Stimulated activated CD4-positive, alpha-beta T cell treated with anti-CD3 and anti-CD28 coated beads, Interleukin-15, amount 100 ng/mL, for 48 hours (primary cell): ENCODE measurements at places on chromosomes 3 and 15.
A peak's percentile ranks its signal among the peaks of the same experiment; 100 is the strongest.

DNA sequence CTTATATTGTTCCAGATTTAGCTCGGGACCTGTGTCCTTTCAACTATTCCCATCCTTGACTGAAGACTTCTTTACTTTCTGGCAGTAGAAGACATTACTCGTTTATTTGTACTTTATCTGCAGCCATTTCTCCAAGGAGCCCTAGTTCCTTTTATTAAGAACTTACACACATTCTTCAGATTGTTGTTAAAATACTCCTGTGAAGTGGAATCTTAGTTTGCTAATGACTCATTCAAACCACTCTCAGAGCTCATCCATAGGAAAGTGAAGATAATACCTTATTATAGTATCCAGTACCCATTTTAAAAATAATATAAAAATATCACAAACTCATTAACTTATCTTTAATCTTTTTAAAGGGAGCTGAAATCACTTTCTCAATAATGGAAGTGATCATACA lies 63.5 kb downstream of the C3orf70 start:
- no peak for DNase-seq

DNA sequence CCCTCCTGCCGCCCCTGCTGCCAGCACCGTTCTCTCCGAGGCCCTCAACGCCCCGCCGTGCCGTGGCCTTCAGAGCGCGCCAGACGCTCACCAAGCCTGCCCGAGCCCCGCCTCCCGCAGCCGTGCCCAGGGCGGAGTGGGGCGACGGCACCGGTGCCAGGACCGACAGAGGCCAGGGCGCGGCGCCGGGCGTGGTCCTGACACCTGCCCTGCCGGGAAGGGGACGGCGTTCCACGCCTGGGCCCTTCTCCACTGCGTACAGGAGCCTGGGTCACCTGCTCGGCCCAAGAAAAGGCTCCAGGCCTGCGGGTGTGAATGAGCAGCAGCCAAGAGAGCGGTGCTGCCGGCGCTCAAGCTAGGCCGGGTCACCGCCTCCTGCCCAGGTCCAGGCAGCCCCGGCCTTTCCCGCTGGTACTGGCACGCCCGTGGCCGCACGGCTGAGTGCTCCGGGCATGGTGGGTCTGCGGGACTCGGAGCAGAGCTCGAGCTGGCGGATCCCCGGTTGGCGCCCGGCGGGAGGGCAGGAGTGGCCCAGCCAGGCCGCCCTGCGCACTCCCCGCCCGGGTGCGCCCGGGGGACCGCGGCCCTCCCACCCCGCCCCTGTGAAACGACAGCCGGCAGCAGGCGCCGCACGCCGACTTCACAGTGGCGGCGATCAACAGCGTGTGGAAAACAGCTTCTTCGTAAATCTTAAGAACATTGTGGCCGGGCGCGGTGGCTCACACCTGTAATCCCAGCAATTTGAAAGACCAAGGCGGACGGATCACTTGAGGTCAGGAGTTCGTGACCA lies 4.2 kb downstream of the OCA2 start:
- no peak for DNase-seq

GRCh38 chr3:107064405-107065060 lies 312.7 kb upstream of the CCDC54 start:
- DNase-seq: peak; percentile 30

- DNase-seq: no peak
These were observed 393.7 kb upstream of the C2CD4B start for GRCh38 chr15:62558640-62559380.

GRCh38 chr3:37492468-37492867 lies 318.1 kb upstream of the LRRFIP2 start:
- DNase-seq: no peak

DNA sequence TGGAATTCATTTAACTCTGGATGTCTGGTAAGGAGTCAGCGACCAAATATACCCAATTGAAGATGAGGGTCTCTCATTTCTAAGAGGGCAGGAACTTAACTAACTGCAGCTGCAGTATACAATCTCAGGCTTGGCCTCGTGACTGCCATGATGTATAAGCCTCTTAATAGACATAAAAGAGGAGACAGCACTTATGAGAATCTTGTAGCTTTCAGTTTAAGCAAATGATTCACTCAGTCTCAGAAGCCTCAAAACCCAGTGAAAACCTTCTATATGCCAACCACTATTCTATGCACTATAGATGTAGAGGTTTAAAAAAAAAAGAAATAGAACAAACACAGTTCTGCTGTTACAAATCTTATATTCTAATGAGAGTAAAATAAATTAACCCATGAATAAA lies 513.9 kb downstream of the TBL1XR1 start:
- no peak for DNase-seq

- DNase-seq: no peak
These were observed 51.6 kb downstream of the RAB11A start for GRCh38 chr15:65920825-65921309.

- no peak for DNase-seq
These were observed 613.4 kb downstream of the MCTP2 start for GRCh38 chr15:94844538-94845389.

DNA sequence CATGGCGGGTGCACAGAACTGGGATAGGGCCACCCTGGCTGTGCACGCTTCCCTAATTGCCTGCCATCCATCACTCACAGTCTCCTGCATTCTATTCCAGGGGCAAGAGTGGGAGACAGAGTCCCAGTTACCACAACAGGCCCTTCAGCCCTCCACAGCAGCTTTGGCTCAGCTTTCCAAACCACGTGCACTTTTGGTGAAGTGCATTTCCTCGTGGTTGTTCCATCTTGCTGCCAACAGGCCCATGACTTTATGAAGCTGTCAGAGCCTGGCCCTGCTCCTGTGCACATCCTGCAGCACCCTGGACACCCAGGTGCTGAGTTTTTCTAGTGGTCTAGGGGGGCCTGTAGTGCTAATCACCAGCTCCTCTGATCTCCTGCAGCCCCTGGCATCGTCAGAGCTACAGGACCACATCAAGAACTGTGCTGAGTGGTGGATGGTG lies 110.2 kb downstream of the ADCY5 start:
- no peak for DNase-seq

DNA sequence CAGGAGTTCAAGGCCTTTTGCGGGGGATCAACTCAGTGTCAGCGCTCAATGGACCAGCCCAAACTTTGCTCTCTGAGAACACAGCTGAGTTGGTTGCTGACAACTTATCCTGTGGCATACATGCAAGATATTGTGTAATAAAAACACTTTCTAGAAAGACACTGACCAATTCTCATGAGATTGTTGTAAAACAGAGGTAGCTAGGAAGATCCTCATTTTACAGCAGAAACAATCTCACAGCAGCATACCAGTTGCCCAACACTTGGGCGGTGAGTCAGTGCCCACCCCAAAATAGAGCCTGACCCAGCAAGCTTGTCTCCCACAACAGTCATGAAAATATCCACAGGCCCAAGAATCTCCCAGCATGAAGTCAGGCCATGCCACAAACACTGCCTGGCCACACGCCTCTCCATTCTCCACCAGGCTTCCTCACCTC lies 18.2 kb downstream of the KLHL6 start:
- DNase-seq: no peak

- no peak for DNase-seq
These were observed 24.9 kb downstream of the BLM start for GRCh38 chr15:90742087-90742486.

DNA sequence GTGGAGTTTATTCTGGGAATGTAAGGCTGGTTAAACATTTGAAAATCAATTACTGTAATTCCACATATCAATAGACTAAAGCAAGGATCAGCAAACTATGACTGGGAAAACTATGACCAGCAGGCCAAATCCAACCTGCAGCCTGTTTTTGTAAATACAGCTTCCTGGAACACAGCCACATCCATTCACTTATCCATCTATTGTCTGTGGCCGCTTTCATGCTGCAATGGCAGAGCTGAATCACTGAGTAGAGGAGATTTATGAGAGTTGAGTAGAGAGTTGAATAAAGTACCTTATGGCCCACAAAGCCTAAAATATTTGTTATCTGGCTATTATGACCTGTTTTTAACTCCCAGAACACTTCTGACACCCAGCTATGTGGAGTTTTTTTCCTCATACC lies 12.2 kb downstream of the MYLK start:
- no peak for DNase-seq

DNA sequence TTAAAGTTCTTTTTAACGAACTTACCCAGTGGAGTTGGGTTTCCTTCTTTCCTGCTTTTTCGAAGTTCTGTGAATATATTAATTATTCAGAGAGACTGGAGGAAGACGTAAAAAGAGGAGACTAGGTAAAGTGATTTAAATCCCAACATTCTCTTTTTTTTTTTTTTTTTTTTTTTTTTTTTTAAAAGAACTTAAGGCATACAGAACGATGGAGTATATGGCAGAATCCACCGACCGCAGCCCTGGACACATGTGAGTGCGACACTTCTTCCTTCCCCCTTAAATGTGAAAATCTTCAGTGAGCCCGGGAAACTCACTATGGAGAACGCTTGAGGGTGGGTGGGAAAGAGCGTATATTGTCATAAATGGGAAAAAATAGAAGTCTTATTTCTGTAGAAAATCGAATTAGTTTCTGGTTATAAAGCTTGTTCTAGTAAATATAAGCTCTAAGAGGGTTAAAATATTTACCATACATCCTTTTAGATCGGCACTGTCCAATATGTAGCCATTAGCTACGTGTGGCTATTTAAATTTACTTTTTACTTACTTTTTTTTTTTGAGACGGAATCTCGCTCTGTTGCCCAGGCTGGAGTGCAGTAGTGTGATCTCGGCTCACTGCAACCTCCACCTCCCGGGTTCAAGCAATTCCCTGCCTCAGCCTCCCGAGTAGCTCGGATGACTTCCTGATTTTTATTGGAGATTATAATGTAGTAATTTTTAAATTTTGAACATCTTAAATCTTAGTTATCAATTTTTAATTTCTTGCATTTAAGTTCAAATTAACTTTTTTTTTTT lies 892 bp downstream of the NMD3 start:
- no peak for DNase-seq

GRCh38 chr3:72748659-72749058 lies 99.6 kb downstream of the SHQ1 start:
- DNase-seq: no peak

DNA sequence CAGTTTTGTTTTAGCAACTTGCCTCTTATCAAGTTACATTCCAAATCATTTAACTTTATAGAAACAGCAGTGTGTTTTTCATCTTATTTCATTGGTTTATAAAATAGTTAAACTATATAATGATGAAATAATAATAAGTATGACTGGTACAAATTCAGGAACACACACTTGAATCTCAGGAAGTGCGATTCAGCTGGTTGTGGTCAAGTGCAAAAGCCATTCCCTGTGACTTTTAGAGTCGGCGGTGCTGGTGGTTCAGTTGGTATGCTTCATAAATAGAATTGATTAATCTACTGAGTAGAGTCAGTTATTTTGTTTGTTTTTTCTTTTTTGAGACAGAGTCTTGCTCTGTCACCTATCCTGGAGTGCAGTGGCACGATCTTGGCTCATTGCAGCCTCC lies 22.7 kb downstream of the SACM1L start:
- no peak for DNase-seq

DNA sequence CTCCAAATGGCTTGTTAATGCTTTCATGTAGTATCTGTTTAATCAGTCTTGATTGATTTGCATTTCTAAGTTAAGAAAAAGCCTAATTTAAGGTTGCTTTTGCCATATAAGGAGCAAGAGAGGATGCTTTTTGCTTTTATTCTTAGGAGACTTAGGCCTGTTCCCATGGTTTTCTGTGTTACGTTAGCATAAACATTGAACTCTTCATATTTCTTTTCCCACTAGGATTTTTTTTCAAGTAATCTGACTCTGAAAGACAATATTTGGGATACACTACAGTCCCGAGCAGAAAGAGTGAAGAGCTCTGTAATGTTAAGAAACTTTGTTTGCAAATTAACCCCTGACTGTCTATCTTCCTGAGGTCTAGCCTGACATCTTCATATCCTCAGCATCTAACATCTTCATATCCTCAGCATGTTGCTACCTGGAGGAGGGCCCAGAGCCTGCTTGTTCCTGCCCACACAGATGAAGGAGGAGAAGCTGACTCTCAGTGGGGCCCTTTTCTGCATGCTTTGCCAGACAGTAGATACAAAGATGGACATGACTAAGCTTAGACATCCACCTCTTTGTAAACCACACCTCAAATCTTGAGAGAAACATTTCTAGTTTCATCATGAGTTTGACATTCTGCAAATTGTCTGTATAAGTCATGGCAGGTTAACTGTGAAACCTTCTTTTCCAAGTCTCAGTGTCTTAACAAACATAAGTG lies 86.2 kb upstream of the COL6A5 start:
- DNase-seq: no peak

DNA sequence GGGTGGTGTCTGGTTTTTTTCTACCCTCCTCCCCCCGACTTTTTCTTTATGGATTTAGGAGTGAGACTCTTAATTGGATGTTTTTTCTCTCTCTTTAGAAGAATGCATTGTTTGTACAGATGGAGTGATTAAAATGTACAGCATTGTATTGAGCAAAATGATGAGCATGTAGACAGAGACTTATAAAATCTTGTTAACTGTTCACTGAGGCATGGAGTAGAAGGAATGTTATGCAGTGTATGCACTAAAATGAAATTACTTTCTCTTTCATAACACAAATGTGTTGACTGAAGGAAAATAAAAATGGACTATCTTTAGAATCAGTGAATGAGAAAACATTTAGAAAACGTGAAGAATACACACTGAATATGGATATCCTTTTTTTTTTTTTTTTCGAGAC lies 39.8 kb downstream of the ZFAND6 start:
- no peak for DNase-seq

- no peak for DNase-seq
These were observed 146.6 kb downstream of the SERPINI1 start for GRCh38 chr3:167882057-167882667.

GRCh38 chr3:138588445-138588844 lies 5.6 kb downstream of the CEP70 start:
- DNase-seq: no peak

GRCh38 chr3:24185738-24186384 lies 240.8 kb downstream of the NR1D2 start:
- DNase-seq: peak; percentile 21

DNA sequence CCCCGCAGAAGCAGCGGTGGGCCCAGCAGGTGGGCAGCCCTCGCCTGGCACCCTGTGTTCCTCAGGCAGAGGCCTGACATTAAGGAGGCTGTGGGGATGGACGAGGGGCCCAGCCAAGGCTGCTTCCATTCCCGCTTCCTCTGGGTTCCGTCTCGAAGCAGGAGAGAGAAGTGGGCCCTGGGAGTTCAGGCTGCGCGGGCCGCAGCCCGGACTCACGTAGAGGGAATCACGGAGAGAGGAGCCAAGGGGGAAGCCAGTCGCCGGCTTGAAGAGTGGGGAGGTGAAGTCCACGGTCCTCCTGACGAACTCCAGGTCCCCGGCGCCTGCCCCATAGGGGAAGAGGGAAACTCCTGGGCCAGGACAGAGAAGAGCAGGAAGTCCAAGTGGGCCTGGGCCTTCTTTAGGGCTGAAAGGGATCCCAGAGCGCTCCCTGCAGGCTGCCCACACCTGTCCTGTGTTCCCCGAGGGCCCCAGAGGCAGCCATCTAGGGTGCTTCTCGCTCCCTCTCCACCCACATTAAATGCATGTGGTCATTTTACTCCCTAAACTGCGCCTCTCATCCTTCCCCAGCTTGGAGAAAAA lies 37.7 kb downstream of the MUC4 start:
- DNase-seq: no peak

GRCh38 chr3:11724615-11725339 lies 81.1 kb upstream of the VGLL4 start:
- DNase-seq: no peak
